Stimulated activated CD4-positive, alpha-beta T cell treated with anti-CD3 and anti-CD28 coated beads, Interleukin-15, amount 100 ng/mL, for 24 hours (primary cell): ENCODE measurements at places on chromosomes 7 and 10.

GRCh38 chr7:46450425-46450824 is 529.4 kb upstream of the IGFBP3 start:
- no peak for DNase-seq

DNA sequence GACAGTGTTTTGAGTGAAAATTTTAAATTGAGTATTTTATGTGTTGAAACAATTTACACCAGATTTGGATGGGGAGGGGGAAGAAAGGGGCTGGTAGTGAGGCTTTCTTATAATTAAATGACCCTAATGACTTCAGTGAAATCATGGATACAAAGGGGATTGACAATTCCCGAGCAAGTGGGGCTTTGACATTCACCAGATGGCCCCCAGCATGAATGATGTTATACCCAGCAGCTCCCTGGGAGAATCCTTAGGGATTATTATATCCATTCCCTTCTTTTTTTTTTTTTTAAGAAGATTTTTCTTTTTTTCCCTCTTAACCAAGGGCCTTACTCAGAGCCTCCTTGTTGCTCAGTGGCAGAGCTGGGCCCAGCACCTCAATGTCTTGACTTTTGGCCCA is 17.9 kb downstream of the PLPP4 start:
- no peak for DNase-seq

GRCh38 chr7:14432924-14433323 is 443.5 kb upstream of the ETV1 start:
- no peak for DNase-seq

DNA sequence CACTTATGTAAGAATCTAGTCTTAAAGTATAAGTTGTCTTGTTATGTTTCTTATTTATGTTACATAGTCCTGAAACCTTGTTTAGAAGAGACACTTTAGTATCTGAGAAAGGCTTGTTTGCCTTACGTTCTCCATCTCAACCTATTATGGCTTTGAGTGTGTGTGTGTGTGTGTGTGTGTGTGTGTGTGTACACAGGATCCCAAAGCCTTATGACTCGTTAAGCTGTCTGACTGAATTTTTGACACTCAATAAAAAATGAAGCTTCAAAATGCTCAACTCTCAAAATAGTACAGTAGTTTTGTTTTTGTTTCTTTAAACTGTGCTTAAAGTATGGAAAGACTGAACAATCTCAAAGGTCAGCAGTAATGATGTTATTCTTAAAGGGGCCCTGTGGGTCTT is 18.0 kb downstream of the CALU start:
- DNase-seq = no peak

DNA sequence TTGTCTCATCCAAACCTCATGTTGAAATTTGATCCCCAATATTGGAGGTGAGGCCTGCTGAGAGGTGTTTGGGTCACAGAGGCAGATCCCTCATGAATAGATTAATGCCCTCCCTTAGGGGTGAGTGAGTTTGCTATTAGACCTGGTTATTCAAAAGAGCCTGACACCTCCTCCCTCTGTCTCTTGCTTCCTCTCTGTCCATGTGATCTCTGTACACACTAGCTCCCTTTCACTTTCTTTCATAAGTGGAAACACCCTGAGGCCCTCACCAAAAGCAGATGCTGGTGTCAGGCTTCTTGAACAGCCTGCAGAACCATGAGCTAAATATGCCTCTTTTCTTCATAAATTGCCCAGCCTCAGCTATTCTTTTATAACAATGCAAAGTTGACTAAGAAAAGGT is 447.1 kb downstream of the MDFIC start:
- DNase-seq = no peak

DNA sequence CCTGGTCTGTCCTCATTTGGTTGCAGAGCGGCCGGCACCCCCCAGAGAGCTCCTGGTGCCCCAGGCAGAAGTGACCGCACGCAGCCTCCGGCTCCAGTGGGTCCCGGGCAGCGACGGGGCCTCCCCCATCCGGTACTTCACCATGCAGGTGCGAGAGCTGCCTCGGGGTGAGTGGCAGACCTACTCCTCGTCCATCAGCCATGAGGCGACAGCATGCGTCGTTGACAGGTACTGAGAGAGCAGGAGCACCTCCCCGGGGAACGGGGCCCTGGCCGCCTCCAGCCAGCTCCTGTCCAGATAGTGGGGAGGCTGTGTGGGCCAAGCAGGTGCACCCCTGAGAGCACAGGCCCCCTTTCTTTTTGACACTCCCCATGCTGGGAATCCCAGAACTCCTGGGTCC is 532.9 kb upstream of the FOXK1 start:
- no peak for DNase-seq

DNA sequence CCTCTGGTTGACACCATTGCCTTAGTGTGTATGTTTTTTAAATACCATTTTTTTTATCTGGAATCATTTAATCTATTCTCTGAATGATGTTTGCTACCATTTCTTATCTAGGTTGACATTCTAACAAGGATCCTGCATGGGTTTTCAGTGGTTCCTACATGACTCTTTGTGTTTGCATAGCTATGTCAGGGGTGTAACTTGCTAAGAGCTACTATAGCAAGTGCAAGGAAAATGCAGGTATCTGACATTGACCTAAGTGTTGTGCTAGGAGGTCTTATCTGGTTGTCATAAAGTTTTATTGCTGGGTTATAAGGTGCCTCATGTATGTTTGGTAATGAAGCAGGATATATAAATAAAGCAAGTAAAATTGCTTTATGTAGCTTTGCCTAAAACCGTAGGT is 183.2 kb downstream of the PLXDC2 start:
- DNase-seq = no peak

DNA sequence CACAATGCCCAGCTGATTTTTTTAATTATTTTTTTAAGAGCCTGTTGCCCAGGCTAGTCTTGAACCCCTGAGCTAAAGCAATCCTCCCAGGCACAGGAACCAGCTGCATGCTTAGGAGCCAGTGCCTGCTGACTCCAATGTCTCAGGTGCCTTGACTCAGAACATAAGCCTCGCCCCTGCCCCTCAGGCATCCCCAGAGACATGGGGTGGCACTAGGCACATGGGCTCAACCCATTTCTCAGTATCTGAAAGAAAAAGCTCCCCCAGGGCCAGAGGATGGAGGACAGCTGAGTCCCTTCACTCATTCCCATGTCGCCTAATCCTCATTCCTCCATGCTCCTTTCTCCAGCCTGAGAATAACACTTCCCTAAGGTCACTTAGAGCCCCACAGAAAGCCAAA is 39.1 kb downstream of the KCNH2 start:
- no peak for DNase-seq

DNA sequence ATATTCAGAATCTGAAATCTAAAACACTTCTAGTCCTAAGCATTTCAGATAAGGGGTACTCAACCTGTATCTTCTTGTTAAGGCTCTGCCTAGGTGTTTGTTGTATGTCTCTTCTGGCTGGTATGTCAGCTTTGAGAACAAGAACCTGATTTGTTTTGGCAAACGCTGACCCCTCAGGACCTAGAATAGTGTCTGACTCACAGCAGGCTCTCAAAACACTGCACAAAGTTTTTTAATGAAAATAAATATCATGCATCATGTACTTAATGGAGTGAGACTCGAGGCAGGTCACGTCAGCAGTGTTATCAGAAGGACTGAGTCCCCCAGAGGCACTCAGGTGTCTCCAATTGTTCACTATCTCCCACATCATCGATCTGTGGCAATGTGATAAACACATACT is 99.1 kb downstream of the GLI3 start:
- DNase-seq = no peak

DNA sequence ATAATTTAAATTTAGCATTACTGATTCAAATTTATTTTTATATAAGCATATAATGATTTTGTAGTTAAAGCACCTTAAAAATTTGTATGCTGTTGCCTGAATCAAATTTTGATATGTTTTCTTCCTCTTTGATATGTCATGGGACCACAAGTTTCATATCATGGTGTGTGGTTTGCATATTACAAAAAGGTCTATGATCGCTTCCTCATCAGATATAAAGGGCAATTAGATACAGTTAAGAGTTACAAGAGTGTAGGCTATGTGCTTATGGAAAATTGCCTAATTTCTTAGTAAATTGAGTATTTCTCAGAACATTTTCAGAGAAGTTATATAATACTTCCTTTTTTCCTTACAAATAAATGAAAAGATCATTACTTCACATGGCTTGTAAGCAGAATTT is 22.2 kb downstream of the MRC1 start:
- DNase-seq = no peak
